ENCODE measurements at places on chromosomes 4 and X.

DNA sequence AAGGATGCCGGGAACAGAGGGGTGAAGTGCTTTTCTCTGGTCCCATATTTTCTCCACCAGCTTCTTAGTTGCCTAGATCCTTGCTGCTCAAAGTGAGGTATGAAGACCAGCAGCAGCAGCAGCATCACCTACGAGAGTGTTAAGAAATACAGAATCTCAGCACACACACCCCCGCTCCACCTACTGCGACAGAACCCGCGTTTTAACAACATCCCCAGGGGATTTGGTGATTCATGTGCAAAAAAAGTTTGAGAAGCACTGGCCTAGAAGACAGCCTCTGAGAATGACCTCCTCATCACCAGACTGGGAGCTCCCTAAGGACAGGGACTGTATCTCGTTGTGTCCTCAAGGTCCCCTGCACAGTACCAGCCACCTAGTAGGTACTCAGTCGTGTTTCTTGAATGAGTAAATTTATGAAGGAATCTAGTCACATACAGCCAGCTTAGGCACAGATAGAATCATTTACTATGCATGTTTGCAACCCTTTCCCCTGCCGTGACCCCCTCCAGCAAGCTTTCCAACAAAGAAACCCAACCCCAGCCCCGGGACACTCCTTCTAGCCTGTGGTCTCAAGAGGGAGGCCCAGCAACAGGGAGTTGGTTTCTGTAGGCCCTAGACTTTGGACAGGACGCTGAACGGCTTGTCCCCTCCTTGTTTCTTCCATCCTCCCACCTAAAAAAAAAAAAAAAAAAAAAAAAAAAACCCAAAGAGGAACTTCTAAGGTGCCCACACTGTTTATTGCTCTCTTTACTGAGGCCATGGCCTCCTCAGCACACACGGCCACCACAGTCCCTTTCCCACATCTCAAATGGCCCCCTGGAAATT is 21.5 kb downstream of the RTL5 start:
- no peak overlapping the region for H3K27ac ChIP-seq
- H3K27me3 ChIP-seq = no peaks in the 10 kb centered on the region
- peaks cover 23% of the 10 kb centered on the region for H3K4me1 ChIP-seq
- no peaks in the 10 kb centered on the region for H3K36me3 ChIP-seq
- H3K4me3 ChIP-seq = no peak overlapping the region

GRCh38 chr4:139514382-139515059 is 41.5 kb downstream of the SETD7 start:
- no peak overlapping the region for H3K27ac ChIP-seq
- H3K36me3 ChIP-seq = peaks cover 95% of the 10 kb centered on the region
- H3K27me3 ChIP-seq = no peaks in the 10 kb centered on the region
- no peak overlapping the region for H3K4me3 ChIP-seq
- peaks cover 3% of the 10 kb centered on the region for H3K4me1 ChIP-seq

GRCh38 chrX:121128925-121129877 is 81.8 kb downstream of the GLUD2 start:
- H3K4me1 ChIP-seq = no peaks in the 10 kb centered on the region
- no peaks in the 10 kb centered on the region for H3K36me3 ChIP-seq
- H3K27me3 ChIP-seq = no peaks in the 10 kb centered on the region
- H3K4me3 ChIP-seq = no peak overlapping the region
- ATAC-seq = no peak

- H3K27me3 ChIP-seq = no peaks in the 10 kb centered on the region
- ATAC-seq = no peak
- H3K4me1 ChIP-seq = peaks cover 2% of the 10 kb centered on the region
These were observed 193.0 kb upstream of the C1QTNF7 start for GRCh38 chr4:15234856-15235126.

GRCh38 chr4:21744046-21744445 is 204.5 kb downstream of the KCNIP4 start:
- no peaks in the 10 kb centered on the region for H3K4me1 ChIP-seq
- H3K27me3 ChIP-seq = no peaks in the 10 kb centered on the region
- H3K27ac ChIP-seq = no peak overlapping the region
- H3K36me3 ChIP-seq = no peaks in the 10 kb centered on the region
- ATAC-seq = no peak
- H3K4me3 ChIP-seq = no peak overlapping the region

GRCh38 chr4:169573889-169574288 is 38.5 kb downstream of the NEK1 start:
- no peak overlapping the region for H3K4me3 ChIP-seq
- H3K4me1 ChIP-seq = no peaks in the 10 kb centered on the region
- no peaks in the 10 kb centered on the region for H3K27me3 ChIP-seq
- H3K27ac ChIP-seq = no peak overlapping the region

- no peak overlapping the region for H3K4me3 ChIP-seq
- H3K36me3 ChIP-seq = no peaks in the 10 kb centered on the region
- H3K4me1 ChIP-seq = no peaks in the 10 kb centered on the region
- no peak for ATAC-seq
These were observed 532.3 kb upstream of the SMIM31 start for GRCh38 chr4:164221631-164222030.

DNA sequence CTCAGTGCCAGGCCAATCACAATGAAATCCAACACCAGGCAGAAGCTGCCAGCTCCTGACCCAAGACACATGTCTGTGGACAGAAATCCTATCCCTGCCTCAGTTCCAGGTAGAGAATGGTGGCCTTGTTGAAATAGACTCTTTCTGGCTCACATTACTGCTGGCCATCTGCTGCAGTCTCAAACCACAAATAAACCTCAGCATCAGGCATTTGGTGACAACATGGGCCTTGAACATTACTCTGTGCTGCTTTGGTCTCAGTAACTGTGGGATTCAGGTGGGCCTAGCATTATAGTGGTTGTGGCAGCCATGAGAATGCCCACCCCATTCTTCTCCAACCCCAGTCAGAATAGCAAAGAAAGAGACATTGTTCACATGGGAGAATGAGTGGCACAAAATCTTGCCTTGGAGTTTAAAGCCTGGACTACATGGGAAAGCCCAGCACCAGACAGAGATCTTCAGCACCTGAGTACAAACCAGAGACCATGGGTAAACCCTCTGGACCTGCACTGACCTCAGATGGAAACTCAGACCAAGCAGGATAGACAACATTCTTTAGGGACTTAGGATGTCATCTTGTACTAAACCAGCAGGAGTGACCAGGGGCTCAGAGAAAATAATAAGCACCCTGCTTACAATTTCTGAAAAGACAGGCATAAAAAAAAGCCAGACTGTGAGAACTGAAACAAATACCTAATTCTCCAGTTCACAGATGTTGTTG is 50.4 kb upstream of the TRAM1L1 start:
- no peak overlapping the region for H3K27ac ChIP-seq
- H3K4me1 ChIP-seq = peaks cover 4% of the 10 kb centered on the region
- H3K27me3 ChIP-seq = no peaks in the 10 kb centered on the region
- ATAC-seq = no peak

GRCh38 chr4:71570492-71570891 is 213.4 kb downstream of the GC start:
- H3K4me1 ChIP-seq = no peaks in the 10 kb centered on the region
- no peaks in the 10 kb centered on the region for H3K36me3 ChIP-seq
- H3K27me3 ChIP-seq = no peaks in the 10 kb centered on the region
- no peak for ATAC-seq
- no peak overlapping the region for H3K4me3 ChIP-seq
- no peak overlapping the region for H3K27ac ChIP-seq

DNA sequence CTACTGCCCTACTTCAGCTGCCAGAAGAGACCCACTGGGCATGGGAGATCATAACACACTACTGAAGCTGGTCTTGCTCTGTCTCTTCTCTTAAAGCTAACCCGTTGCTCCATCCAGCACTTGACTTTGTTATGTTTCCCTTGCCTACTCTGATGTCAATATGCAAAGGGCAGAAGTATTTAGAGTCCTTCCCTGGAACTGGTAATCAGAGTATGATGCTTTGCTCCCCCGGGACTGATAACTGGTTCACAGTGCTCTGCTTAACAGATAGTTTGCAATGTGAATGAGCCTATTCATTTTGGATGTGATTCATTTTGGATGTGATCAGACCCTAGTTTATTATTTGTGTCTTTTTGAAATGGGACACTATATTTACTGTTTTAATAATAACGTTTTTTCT is 12.3 kb upstream of the UCP1 start:
- no peaks in the 10 kb centered on the region for H3K4me1 ChIP-seq
- H3K4me3 ChIP-seq = no peak overlapping the region
- no peaks in the 10 kb centered on the region for H3K36me3 ChIP-seq
- no peak overlapping the region for H3K27ac ChIP-seq
- no peak for ATAC-seq

DNA sequence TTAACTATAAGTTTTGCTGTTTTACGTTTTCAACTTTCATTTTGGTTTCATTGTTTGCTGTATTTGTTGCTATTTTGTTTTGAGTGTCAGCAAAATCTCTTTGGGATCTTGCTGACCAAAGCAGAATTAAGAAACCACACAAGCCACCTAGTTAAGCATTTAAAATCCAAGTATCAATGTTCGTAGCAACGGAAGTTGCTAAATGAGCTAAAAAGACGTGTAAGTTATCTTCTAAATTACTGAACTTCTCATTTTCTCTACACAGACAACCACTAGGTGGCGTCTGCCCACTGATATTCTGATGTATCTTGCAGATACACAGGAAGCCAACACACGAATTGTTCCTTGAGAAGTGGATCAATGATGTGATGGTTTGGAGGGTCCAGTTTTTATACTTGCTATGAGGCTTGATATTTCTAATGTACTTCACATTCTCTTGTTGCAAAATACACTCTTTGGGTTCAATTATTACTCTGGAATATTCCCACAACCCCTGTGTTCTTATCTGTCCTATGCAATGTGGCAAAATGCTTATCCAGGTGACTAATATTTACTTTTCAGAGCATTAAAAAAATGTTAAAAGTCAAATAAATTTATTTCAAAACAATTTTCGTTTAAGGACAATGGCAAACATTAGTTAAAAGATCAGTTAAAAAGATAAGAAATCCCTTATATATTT is 250.5 kb downstream of the TECRL start:
- H3K27ac ChIP-seq = no peak overlapping the region
- no peaks in the 10 kb centered on the region for H3K27me3 ChIP-seq
- H3K4me1 ChIP-seq = no peaks in the 10 kb centered on the region
- ATAC-seq = no peak

DNA sequence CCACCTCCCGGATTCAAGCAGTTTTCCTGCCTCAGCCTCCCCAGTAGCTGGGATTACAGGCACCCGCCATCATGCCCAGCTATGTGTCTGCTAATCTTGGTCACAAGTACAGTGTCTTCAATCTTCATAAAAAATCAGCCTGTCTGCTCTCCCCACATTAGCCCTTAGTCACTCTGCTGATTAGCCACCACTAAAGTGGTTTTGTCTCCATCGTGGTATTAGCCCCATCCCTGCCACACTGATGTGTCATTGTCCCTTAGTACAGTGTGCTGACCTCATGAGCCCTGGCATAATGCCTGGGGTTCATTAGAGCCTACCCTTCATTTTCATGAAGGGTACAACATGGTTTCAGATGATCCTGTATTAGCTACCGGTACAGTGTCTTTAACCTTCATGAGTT is 49.9 kb downstream of the ZNF157 start:
- no peaks in the 10 kb centered on the region for H3K36me3 ChIP-seq
- H3K4me3 ChIP-seq = no peak overlapping the region
- H3K27me3 ChIP-seq = no peaks in the 10 kb centered on the region
- ATAC-seq = no peak
- H3K4me1 ChIP-seq = no peaks in the 10 kb centered on the region

- H3K27ac ChIP-seq = no peak overlapping the region
- H3K36me3 ChIP-seq = no peaks in the 10 kb centered on the region
- peaks cover 13% of the 10 kb centered on the region for H3K27me3 ChIP-seq
- no peaks in the 10 kb centered on the region for H3K4me1 ChIP-seq
These were observed 3.9 kb upstream of the SYN1 start for GRCh38 chrX:47623540-47624027.
